ENCODE measurements at places on chromosomes 13 and 19.

GRCh38 chr19:28435551-28436271 is 777.2 kb downstream of the UQCRFS1 start:
- no peaks in the 10 kb centered on the region for H3K36me3 ChIP-seq
- H3K4me3 ChIP-seq, result peak overlapping the region; percentile 50
- peak overlapping the region; percentile 51 for H3K27ac ChIP-seq
- DNase-seq, result no peak
- peaks cover 43% of the 10 kb centered on the region for H3K4me1 ChIP-seq

GRCh38 chr13:103557878-103558277 is 491.7 kb upstream of the SLC10A2 start:
- DNase-seq, result no peak
- H3K36me3 ChIP-seq, result no peaks in the 10 kb centered on the region
- H3K27ac ChIP-seq, result no peak overlapping the region
- H3K4me1 ChIP-seq, result no peaks in the 10 kb centered on the region

- no peak overlapping the region for H3K27ac ChIP-seq
- H3K4me1 ChIP-seq, result no peaks in the 10 kb centered on the region
- no peak overlapping the region for H3K4me3 ChIP-seq
- no peaks in the 10 kb centered on the region for H3K36me3 ChIP-seq
- no peak for DNase-seq
Measured at GRCh38 chr13:102902789-102903347, 57.0 kb downstream of the ERCC5 start.

GRCh38 chr19:47601180-47601904 is 7.6 kb upstream of the BICRA start:
- no peak for DNase-seq
- H3K27ac ChIP-seq, result peak overlapping the region; percentile 79
- H3K4me3 ChIP-seq, result peak overlapping the region; percentile 99
- peaks cover 25% of the 10 kb centered on the region for H3K4me1 ChIP-seq
- no peaks in the 10 kb centered on the region for H3K27me3 ChIP-seq
- no peaks in the 10 kb centered on the region for H3K36me3 ChIP-seq

DNA sequence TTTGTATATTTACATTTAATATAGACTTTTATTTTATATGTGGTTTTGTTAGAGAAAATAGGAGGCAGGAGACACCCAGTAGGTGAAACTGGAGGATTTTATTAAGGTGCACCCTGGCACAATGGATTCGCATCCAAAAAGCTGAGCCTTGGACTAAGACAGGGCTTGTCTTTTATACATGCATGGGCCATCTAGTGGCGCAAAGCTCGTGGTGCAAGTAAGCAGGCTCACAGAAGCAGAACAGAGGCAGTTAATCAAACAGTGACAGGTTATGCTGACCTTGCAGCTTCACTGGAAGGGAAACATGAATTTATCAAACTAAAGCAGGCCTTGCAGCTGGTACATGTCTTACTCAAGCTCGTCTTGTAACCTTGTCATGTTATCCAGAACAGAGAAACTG is 58.8 kb upstream of the ZNF681 start:
- no peak overlapping the region for H3K27ac ChIP-seq
- no peak overlapping the region for H3K4me3 ChIP-seq
- no peaks in the 10 kb centered on the region for H3K4me1 ChIP-seq
- peaks cover 9% of the 10 kb centered on the region for H3K36me3 ChIP-seq

GRCh38 chr13:73223372-73223781 is 164.6 kb downstream of the KLF5 start:
- H3K4me1 ChIP-seq, result peaks cover 20% of the 10 kb centered on the region
- peaks cover 10% of the 10 kb centered on the region for H3K36me3 ChIP-seq
- H3K4me3 ChIP-seq, result peak overlapping the region; percentile 13
- DNase-seq, result no peak
- peaks cover 3% of the 10 kb centered on the region for H3K27me3 ChIP-seq

GRCh38 chr13:19993024-19993423 is 34.5 kb downstream of the ZMYM2 start:
- no peak overlapping the region for H3K4me3 ChIP-seq
- no peak for DNase-seq
- H3K4me1 ChIP-seq, result peaks cover 21% of the 10 kb centered on the region
- no peak overlapping the region for H3K27ac ChIP-seq
- peaks cover 17% of the 10 kb centered on the region for H3K36me3 ChIP-seq
- H3K27me3 ChIP-seq, result no peaks in the 10 kb centered on the region

Measured in natural killer cell treated with Interleukin-12 subunit alpha and Interleukin-12 subunit beta and Interleukin-15 and Interleukin-18, amount 100 ng/mL, for 72 hours (primary cell).